Uterus (tissue), 4 donors: ENCODE measurements at places on chromosomes 6 and 20. TPM values are rescaled to one million over a fixed set of nuclear protein-coding genes. Genes with fewer than 3 reads are reported as not detected.

- no peaks in the 10 kb centered on the region for H3K4me1 ChIP-seq
- peaks cover 47% of the 10 kb centered on the region for H3K27me3 ChIP-seq
- H3K36me3 ChIP-seq: no peaks in the 10 kb centered on the region
- H3K4me3 ChIP-seq: no peak overlapping the region
- DNase-seq: no peak
Measured at GRCh38 chr6:100447900-100448748, 16.6 kb downstream of the SIM1 start.

DNA sequence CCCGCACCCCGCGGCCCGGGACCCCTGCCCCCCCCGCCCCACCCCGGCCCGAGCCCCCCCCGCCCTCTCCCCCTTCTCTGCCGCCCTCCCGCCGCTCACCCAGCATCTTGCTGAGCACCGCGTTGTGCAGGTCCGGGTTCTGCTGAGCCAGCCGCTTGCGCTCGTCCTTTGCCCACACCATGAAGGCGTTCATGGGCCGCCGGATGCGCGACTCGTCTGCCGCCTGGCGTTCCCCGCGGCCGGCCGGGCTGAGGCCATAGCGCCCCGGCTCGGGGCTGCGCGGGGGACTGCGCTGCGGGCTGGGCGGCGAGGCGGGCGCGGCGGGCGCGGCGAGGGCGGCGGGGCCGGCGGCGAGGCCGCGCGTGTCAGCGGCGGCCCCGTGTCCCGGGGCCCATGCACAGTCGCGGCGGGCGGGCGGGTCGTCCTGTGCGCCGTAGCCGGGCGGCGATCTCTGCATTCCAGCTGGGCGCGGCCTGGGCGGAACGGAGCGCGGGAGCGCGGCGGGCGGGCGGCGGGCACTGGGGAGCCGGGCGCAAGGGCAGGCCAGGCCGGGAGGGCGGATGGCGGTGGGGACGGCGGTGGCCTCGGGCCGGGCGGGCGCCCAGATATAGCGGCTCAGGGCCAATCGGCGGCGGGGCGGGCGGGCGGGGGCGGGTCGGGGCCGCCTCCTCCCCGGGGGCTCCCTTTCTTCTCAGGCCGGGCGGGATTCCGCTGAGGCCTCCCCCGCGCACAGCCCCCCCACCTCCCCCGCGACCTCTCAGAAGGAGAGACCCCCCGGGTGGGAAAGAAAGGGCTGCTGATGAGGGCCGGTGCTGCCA is at the start of gene SOX18:
Gene SOX18, minus strand, starts transcription at position 580 of the 818 bp plus-strand sequence. Its CDS starts 123 bp downstream, at position 457.
- H3K27me3 ChIP-seq: no peaks in the 10 kb centered on the region
- no peak for DNase-seq
- no peaks in the 10 kb centered on the region for H3K36me3 ChIP-seq
- peak within 1 kb of the TSS; percentile 28 for H3K4me3 ChIP-seq

- H3K4me3 ChIP-seq: no peak overlapping the region
- H3K27ac ChIP-seq: peak overlapping the region; percentile 11
- no peaks in the 10 kb centered on the region for H3K4me1 ChIP-seq
- no peak for DNase-seq
Measured at GRCh38 chr6:55568808-55569439, 10.1 kb downstream of the HMGCLL1 start.

DNA sequence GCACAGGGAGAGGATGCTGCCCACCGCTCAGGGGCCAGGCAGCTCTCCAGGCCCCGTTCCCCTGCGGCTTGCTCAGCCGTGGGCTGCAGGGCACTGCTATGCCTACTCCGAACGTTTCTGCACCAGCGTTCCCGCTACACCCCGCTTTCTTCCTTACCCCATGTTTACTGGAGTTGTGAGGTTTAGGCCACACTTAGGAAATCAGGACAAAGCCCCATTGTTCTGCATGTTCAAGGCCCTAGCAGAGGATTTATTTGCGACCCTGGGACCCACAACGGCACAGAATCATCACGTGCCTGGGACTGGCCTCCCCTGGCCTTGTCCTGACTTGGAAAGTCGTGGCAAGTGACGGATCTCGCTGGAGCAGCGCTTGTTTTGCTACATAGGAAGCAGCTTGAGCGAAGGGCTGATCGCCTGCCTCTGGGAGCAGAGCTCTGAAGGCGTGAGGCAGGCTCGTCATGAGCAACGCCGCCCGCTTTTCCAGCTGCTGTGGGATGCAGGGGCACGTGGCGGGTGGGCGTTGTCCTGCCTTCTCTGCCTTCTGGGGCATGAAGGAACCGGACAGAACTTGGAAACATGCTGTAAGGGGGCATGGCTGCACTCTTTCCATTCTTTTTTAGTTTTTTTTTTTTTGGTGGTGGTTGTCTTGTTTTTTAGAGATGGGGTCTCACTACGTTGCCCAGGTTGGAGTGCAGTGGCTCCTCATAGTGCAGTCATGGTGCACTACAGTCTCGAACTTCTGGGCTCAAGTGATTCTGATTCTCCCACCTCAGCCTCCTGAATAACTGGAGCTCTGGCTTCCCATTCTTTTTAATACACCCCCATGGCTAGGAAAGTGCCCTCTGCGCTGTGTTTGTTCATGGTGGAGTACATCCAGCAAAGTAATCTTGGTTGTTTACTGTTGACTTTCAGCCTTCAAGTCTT is 14.6 kb upstream of the TMEM181 start:
- no peaks in the 10 kb centered on the region for H3K27me3 ChIP-seq
- DNase-seq: no peak
- H3K4me3 ChIP-seq: no peak overlapping the region
- no peaks in the 10 kb centered on the region for H3K36me3 ChIP-seq

GRCh38 chr20:24747881-24748595 is 201.0 kb upstream of the CST7 start:
- H3K27me3 ChIP-seq: no peaks in the 10 kb centered on the region
- no peaks in the 10 kb centered on the region for H3K36me3 ChIP-seq
- no peak overlapping the region for H3K4me3 ChIP-seq
- DNase-seq: no peak
- H3K4me1 ChIP-seq: no peaks in the 10 kb centered on the region

Gene C4B
- 12.4 TPM for total RNA-seq

DNA sequence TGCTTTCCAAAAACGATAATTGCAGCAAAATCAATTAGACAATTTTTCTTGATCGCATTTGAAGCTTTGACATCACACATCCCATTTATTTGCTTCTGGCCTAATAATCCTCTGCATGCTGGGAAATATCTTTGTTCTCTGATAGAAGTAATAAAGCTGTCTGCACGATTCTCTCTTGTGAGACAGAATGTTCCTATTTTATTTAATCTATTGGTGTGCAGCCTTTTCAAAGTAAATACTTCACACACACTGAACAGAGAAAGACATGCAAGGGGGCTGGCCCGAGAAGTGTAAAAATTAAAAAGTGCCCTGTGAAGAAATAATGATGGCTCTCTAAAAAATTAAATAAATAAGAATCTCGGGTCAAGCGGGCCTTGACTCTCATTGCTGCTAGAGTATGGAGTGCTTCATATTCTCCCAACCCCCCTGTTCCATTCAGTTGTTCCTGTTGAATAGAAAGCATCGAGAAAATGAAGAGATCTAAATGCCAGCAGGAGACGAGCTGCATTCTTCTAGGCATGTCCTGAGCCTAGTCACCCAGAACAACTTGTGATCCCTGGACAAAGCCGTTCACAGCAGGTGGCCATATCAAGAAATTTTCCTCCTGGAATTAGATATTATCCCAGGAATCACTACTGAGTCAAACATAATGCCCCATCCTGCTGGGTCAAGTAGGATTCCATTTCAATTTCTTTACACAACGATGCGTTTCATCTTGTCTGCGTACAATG is 625.9 kb upstream of the EPHA7 start:
- H3K27ac ChIP-seq: no peak overlapping the region
- no peaks in the 10 kb centered on the region for H3K4me1 ChIP-seq
- no peaks in the 10 kb centered on the region for H3K27me3 ChIP-seq
- H3K4me3 ChIP-seq: no peak overlapping the region

DNA sequence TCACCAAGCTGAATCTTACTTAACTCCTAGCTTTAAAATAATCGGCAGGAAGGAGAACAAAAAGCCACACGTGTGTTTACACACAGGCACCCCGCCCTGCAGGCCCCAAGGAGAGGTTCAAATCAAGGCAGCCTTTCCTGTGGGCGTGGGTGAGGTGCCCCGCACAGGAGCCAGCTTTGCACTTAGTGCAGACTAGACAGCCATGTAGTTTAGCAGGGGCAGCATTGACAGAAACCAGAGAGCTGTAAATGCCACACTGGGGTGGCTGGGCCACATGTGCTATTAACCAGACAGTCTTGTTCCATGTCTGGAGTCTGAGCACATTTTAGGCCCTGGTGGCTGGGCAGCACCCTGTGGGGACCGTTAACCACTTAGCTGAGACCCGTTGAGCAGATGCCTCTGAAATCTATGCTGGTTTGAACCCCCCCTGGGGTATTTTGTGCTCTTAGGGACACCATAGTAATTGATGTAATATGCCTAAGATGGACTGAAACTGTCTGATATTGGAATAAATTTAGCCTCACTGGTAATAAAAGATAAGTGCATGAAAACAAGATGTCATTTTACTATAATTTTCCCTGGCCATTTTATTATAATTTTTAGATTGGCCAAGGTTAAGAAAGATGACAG is 106.4 kb upstream of the KCNG1 start:
- no peak overlapping the region for H3K4me3 ChIP-seq
- no peaks in the 10 kb centered on the region for H3K4me1 ChIP-seq
- H3K27me3 ChIP-seq: no peaks in the 10 kb centered on the region
- no peak for DNase-seq
- no peak overlapping the region for H3K27ac ChIP-seq
- H3K36me3 ChIP-seq: no peaks in the 10 kb centered on the region

Gene FAM162B
- total RNA-seq: 46.6 TPM

GRCh38 chr6:21529431-21529830 is 64.1 kb upstream of the SOX4 start:
- no peaks in the 10 kb centered on the region for H3K36me3 ChIP-seq
- no peaks in the 10 kb centered on the region for H3K4me1 ChIP-seq
- H3K27me3 ChIP-seq: no peaks in the 10 kb centered on the region
- no peak overlapping the region for H3K4me3 ChIP-seq
- DNase-seq: no peak
- H3K27ac ChIP-seq: no peak overlapping the region

GRCh38 chr6:24614648-24615047 is 31.3 kb downstream of the KIAA0319 start:
- H3K27me3 ChIP-seq: no peaks in the 10 kb centered on the region
- no peak for DNase-seq
- H3K4me3 ChIP-seq: no peak overlapping the region

GRCh38 chr6:75290136-75290945 is 5.7 kb upstream of the TMEM30A start:
- no peak overlapping the region for H3K4me3 ChIP-seq
- H3K27me3 ChIP-seq: no peaks in the 10 kb centered on the region
- no peak for DNase-seq

DNA sequence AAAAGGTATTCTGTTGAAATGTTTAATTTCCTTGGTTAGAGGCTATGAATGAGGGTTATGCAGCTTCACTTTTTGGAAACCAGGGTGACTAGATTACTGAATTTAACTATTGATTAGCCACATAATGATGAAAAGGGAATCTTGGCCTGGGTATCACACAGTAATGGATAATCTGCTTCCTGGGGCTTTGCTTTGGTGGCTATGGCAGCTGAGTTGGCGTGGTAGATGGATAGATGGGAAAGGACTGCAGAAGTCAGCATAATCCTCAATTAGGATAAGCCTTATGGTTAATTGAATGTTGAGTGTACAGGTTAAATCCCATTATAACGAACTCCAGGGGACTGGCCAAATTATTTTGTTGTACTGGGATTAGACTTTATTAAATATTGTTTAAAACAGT is 5.2 kb downstream of the NCOA3 start:
- no peaks in the 10 kb centered on the region for H3K27me3 ChIP-seq
- no peak for DNase-seq
- peaks cover 6% of the 10 kb centered on the region for H3K4me1 ChIP-seq
- H3K36me3 ChIP-seq: no peaks in the 10 kb centered on the region

- H3K27me3 ChIP-seq: no peaks in the 10 kb centered on the region
- no peak for DNase-seq
- H3K4me3 ChIP-seq: no peak overlapping the region
- H3K4me1 ChIP-seq: no peaks in the 10 kb centered on the region
Measured at GRCh38 chr6:16190214-16190613, 48.2 kb upstream of the GMPR start.

- H3K27me3 ChIP-seq: no peaks in the 10 kb centered on the region
- H3K4me1 ChIP-seq: no peaks in the 10 kb centered on the region
- H3K4me3 ChIP-seq: peak overlapping the region; percentile 46
- no peaks in the 10 kb centered on the region for H3K36me3 ChIP-seq
Measured at GRCh38 chr6:28490205-28490890, 25.2 kb downstream of the GPX6 start.

DNA sequence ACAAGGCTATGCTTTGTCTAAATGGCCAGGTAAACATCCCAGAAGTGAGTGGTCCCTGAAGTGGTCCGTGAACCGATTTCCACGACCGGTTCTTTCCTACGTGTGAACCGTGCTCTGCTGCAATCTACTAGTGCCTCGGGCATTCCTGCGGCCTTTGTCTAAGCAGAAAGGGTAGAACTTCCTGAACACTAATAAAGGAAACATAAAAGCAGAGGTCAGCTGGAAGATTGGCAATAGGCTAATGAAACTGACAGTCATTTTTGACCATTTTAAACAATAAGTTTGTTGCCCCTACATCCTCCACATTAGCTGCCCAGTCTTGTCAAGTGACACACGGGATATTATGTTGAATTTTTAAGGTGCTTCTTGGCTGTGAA is 410.0 kb downstream of the PLCB1 start:
- H3K4me1 ChIP-seq: no peaks in the 10 kb centered on the region
- H3K4me3 ChIP-seq: no peak overlapping the region
- no peaks in the 10 kb centered on the region for H3K27me3 ChIP-seq
- peak overlapping the region; percentile 35 for H3K27ac ChIP-seq
- DNase-seq: no peak
